Erythroblast (primary cell): ENCODE measurements at places on chromosomes 1 and 21.
A peak's percentile ranks its signal among the peaks of the same experiment; 100 is the strongest.

- DNase-seq, result no peak
These were observed 19.3 kb upstream of the HEATR1 start for GRCh38 chr1:236623371-236624166.

DNA sequence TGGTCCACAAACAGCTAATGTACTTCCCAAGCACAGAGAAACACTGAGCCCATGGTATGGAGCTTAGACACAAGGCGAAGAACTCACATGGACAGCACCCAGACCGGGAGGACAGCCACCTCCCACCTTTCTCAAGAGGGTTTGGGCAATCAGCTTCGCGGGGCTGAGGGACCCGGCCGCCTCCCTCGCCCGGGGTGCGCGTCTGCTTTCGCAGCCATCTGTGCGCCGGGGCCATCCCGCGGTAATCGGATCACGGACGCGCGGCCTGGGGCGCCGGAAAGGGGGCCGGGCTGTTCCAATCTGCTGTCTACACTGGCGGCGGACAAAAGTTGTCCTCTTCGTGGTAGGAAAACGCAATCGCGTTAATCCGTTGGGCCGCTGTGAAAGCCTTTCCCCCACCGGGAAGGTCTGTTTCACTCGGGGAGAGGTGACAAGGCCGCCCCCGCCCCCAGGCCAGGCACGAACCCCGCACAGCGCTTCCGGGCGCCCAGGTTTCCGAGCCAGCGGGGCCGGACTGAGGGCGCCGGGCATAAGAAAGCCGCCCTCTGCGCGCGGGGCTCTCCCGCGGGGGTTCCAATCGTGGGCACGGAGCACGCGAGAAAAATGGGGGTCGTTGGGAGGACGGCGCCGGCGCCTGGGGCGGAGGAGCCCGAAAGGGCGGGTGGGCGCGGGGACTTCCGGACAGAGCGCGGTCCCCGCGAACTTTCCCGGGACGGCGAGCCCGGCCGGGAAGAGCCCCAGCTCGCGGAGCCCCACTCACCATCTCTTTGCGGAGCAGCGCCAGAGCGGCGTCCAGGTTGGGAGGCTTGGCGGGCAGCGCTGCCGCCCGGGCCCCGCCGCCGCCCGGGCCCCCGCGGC, 664 bp downstream of the FAM89A start:
- peak; percentile 79 for DNase-seq

GRCh38 chr1:193662030-193662429, 475.6 kb upstream of the B3GALT2 start:
- no peak for DNase-seq

DNA sequence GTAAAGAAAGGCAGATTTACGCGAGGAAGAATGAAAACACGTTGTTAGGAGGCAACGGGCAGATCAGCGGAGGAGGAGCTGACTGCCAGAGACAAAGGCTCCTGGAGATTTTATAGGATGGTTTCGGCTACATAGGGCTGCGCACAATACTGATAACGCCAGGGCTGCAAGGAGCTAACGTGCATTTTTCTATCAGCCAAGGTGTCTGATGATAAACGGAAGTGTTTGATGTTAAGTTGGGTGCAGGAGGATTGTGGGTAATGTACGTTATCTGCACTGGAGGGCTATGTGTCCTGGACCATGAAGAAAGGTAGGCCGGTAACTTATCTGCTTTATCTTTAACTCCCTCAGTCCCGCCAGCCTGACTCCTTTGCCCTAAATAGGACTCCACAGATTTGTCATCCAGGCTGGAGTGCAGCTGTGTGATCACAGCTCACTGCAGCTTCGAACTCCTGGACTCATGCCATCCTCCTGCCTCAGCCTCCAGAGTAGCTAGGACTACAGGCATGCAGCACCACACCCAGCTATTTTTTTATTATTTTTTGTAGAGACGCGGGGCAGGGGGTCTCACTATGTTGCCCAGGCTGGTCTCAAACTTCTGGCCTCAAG, 29.6 kb downstream of the SETD4 start:
- DNase-seq, result no peak

DNA sequence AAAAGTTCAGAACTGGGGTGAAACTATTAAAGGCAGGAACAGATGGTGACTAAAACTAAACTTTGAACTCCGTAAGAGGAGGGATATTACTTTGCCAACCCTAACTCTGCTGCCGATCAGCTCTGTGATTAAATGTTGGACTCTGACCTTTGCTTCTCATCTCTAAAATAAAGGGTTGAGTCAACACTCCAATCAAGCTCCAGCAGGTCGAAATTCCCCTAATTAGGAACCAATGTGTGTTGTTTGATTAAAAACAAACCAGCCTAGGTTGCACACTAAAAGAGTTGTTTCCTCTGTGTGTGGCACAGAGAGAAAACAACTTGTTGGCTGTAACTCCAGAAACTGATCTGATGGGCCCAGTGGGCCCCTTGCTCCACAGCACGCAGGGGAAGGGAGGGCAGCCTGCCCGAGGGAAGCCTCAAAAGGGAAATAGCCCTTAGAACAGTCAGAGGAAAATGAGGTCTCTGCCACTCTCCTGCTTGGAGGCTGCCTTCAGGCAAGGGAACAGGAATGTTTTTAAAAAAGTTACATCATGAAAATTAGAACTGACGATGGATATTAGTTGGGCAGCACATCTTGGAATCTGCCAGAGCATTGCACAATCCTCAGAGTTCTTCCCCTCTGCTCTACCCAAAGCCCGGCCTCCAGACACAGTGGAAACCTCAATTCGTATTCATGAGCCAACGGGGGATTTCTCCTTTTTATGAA, 69.3 kb downstream of the KCTD3 start:
- DNase-seq, result no peak

GRCh38 chr1:102655034-102655433, 453.3 kb downstream of the COL11A1 start:
- DNase-seq, result no peak

DNA sequence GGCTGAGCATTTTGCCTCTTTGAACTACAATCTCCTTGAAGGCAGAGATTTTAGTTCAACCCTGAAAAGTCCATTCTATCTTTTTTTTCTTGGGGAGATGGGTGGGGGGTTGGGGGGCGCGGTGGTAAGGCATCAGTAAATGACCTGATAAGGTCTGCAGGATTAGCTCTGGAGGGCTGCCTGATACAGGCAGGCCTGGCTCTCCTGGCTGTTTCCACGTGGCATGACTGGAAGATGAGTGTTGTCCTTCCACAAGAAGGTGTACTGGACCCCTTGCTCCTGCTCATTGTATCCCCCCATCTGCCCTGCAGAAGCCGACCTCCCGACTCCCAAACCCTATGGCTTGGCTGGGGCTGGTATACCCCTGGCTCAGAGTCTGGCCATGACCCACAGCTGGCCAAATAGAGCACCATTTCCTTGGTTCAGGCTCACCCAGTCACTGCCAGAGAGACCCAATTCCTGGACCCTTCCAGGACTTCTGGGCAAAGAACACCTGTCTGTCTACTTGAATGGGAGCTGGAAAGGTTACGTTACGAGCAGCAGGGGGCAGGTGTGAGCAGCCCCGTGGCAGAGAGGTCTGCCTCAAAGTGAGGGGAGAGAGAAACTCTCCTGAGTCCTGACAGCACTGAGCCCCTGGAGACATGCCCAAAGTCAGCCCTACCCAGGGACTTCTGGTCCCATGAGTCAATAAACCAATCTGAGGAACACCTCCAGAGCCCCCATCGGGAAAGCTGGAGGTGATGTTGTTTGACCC, 17.0 kb downstream of the DHRS3 start:
- DNase-seq, result peak; percentile 36

GRCh38 chr1:22247527-22248245, 104.8 kb upstream of the WNT4 start:
- DNase-seq, result no peak

DNA sequence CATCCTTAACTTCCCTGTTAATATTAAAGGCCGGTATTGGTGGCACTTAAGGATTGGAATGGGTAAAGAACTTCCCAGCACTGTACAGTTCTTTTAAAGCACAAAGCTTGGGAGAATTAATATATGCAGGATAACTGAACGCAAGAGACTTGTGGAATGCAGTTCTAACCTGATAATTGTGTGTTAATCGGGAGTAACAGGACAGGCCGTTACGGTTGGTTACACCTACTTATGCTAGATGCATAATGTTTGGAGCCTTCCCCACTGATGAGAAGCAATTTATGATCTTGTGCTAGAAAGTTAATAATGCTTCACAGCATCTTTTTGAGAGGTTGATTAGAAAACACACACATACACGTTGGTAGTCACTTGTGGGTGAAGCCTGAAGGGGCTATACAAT, 7.0 kb downstream of the CHTOP start:
- DNase-seq, result no peak

DNA sequence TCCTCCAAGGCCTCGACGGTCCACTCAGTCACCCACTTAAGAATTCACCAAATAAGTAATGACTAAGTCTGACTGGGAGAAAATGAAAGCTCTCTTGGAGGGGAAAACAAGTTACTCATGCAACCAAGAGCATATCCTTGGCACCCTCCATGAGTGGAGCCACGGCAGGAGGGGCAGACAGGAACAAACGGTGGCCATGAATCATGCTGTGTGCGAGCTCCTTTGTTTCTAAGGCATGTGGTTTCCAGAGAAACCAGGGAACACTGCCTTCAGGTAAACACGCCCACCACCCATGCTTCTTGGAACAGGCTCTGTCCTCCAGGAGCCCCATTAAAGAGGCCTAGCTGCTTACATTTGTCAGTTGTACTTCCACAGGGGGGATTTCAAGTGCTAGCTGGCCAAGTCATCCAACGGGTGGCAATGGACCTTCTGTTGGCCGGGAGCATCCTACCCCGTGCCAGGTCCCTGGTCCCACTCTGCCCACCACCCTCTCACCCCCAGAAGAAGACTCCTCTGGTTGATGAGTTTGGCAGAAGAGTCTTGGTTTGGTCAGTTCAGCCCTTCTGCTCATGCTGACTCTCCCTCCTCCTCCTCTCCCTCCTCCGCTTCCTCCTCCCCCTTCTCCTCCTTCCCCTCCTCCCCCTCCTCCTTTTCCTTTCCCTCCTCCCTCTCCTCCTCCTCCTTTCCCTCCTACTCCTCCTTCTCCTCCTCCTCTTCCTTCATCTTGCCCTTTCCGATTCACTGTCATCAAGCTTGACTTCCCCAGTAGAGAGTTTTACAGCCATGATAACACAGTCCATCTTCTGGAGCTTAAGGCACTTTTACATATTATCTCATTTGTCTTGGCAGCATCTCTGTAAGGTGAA, 107.6 kb downstream of the CCDC185 start:
- DNase-seq, result no peak
